Stimulated activated CD8-positive, alpha-beta memory T cell treated with anti-CD3 and anti-CD28 coated beads, Interleukin-2, amount 100 ng/mL, for 48 hours (primary cell): ENCODE measurements at places on chromosomes 16 and 17.

DNA sequence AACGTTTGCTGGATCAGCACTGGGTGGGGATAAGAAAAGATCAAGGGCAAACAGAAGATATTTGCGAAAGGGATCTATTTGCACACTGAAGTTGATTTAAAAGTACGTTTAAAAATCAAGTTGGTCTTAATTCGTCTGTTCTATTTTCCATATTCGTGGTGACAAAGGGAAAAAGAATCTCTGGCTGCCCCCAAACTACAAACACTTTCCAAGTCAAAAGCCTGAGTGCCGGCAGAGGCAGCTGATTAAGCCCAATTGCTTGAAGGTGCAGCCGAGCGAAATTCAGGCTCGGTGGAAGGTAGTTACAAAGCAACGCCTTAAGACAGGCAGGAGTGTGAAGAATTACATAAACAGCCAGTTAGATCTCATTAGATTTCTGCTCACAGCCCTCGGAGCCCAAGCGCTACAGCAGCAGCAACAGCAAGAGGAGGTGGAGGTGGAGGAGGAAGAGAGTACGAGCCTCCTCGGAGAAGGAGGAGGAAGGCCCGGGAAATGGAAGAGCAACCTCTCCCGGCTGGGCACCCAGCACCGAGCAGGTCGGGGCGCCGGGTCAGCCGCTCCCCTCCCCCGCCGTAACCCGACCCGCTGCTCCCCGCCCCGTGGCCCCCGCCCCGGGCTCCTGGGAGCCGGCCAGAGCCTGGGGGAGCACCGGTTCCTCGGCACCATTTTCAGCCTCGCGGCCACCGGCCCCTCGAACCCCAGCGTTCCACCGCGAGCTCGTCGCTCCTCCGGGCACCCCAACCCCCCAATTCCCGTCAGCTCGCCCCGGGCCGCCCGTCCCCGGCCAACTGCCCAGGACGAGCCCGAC is 890 bp downstream of the TOB1 start:
- peak; percentile 30 for DNase-seq

DNA sequence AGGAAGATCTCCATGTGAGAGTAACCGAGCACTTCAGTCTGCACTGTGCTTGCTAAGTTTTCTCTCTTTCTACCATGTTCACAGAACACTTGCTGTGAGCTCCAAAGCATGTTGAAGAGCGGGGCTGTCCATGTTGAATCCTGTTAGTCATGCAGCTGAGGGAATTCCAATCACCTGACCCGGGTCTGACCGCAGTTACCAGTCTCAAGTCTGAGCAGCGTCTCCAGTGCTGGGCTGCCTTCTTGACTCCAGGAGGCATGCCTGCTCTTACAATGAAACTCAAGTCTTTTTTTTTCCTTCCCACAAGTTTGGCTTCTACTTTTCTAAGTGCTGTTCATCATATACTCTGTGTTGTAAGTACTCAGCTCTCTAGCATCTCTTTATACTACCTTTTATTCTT is 44.3 kb downstream of the HOXB1 start:
- DNase-seq: no peak

- no peak for DNase-seq
Measured at GRCh38 chr16:56855946-56856345, 9.1 kb upstream of the SLC12A3 start.

DNA sequence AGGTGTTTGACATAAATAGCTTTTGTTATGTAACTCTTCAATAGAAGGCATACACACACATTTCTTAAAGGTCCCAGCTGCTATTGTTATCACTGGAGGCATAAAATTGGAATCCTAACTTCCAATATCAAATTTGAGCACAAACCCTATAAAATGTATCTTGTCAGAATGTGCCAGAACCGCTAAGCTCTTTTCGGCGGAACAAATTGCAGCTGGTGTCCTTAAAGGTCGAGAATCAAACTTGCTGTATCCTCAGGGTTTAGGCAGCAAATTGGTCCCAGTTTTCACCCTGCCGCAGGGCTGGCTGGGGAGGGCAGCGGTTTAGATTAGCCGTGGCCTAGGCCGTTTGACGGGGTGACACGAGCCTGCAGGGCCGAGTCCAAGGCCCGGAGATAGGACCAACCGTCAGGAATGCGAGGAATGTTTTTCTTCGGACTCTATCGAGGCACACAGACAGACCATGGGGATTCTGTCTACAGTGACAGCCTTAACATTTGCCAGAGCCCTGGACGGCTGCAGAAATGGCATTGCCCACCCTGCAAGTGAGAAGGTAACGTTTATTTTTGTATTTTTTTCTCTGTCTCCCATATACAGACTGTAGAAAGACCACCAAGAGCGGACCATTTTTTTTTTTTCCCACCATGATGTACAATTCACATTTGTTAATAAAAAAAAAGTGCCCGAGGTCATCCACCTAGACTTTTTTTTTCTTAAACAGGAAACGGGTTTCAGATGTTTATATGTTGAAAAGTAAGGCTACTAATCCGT is 297.1 kb downstream of the IRF8 start:
- no peak for DNase-seq

- no peak for DNase-seq
Measured at GRCh38 chr16:50297301-50298074, 31.1 kb downstream of the ADCY7 start.

- DNase-seq: no peak
Measured at GRCh38 chr17:2936771-2937321, 126.6 kb downstream of the OR1D5 start.

DNA sequence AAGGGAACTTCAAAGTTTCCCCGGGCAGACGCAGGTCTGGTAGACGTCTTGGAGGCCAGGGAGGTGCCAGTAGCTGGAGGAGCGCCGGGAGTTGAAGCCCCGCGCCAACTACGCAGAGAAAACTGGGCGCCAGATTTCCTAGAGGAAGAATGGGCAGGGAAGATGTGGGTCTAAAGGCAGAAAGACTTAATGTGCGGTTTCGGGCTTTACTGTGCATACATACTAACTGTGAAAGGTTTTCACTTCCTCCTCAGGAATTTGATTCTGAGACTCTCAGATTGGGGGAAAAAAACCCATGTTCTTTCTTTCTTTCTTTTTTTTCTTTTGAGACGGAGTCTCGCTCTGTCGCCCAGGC is 331 bp upstream of the ZNF287 start:
- no peak for DNase-seq
